ENCODE measurements at places on chromosomes 5 and 9.

GRCh38 chr5:168286386-168286785 lies 5.1 kb upstream of the WWC1 start:
- DNase-seq, result no peak

DNA sequence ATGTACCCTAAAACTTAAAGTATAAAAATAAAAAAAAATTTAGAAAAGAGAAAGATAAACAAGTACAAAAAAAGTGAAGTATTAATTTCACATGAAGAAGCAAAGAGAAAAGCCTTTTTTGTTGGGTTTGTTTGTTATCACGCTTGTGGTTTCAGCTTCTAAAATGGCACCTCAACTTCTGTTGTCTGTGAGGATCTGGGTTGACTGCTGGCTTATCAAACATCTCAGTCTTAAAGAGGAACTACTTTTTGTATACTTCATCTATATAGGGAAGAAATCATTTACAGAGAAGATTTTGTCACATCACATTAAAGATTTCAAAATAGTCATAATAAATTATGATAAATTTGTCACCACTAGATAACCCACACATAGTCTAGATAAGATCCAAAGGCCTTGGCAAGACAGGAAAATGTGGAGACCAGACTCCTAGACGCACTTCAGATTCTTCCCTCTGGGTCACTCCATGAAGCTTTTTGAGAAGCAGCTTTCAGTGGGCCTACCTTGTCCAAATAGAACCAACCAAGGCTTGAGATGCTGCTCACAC lies 8.8 kb upstream of the ADGRV1 start:
- DNase-seq, result no peak

- no peak for DNase-seq
Observed at GRCh38 chr5:157463081-157463480, 3.1 kb downstream of the NIPAL4 start.

- no peak for DNase-seq
Observed at GRCh38 chr5:89106480-89106879, 223.5 kb upstream of the MEF2C start.

- DNase-seq, result no peak
Observed at GRCh38 chr9:15423231-15423985, 732 bp downstream of the SNAPC3 start.

- DNase-seq, result no peak
Observed at GRCh38 chr5:153891394-153891793, 147.3 kb downstream of the FAM114A2 start.

- DNase-seq, result no peak
Observed at GRCh38 chr5:90356622-90357021, 52.9 kb downstream of the CETN3 start.

DNA sequence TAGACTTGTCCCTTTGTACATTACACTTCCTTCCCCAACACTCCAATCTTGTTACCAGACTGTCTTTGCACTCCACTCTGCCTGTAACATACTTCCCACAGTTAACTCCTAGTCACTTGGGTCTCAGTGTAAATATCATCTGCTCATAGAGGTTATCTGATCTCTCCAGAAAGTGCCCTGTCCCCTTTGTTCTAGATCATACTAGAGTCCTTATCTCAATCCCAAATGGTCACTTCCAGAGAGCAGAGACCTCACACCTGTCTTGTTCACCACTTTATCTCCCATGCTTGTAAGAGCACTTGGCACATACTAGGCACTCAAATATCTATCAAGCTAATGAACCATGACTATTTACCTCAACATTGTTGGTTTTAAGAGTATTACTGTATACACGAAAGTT lies 30.4 kb downstream of the SETX start:
- DNase-seq, result no peak

- DNase-seq, result no peak
Observed at GRCh38 chr9:14627513-14627912, 65.7 kb downstream of the ZDHHC21 start.

DNA sequence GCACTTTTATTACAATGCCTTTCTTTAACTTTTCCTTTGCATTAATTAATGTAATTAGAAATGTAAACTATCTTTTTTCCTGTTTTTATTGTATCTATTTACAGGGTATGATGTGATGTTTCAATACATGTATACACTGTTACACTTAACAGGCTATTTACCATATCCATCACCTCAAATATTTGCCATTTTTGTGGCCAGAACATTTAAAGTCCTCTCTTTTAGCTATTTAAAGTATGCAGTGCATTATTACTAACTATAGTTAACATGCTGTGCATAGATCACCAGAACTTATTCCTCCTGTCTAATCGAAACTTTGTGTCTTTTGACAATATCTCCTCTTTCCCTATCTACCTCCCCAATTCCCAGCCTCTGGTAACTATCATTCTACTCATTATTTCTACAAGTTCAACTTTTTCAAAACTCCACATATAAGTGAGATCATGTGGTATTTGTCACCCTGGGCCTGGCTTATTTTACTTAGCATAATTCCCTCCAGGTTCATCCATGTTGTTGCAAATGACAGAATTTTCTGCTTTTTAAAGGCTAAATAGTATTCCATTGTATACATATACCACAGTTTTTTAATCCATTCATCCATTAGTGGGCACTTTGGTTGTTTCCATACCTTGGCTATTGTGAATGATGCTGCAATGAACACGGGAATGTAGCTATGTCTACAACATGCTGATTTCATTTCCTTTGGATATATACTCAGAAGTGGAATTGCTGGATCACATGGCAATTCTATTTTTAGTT lies 32.8 kb downstream of the OR2K2 start:
- DNase-seq, result no peak

DNA sequence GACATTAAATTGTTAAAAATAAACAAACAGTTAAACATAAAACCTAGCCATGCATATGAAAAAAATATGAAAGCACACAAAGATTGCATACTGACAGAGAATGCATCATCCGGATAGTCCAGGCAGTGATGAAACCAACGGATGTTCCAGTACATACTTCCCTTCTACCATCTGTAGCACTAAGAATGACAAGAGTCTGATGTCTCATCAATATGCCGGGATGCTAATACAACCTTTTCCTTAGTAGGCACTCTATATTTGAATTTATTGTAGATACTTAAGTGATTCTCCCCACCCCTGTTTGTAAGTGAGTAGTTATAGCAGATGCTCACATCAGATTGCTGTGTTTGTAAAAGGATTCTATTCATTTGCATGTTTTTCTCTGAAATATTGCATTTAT lies 571.2 kb upstream of the WWC1 start:
- no peak for DNase-seq

DNA sequence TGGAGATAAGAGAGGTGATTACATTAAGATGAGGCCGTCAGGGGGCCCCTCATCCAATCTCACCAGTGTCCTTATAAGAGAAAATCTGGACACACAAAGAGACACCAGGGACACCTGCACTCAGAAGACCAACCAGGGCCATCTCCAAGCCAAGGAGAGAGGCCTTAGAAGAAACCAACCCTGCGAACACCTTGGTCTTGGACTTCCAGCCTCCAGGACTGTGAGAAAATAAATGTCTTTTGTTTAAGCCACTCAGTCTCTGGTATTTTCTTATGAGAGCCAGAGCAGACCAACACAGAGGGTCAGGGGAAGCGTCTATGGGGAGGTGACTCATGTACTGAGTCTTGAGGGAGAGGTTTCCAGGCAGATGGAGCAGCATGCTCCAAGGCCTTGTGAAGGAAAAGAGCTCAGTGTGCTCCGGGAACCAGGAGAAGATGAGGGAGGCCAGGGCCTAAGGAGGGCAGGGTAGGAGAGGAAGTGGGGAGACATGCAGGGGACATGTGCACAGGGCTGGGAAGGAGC lies 5.4 kb downstream of the PHYKPL start:
- DNase-seq, result no peak

GRCh38 chr5:32325062-32325461 lies 12.3 kb upstream of the MTMR12 start:
- DNase-seq, result no peak

DNA sequence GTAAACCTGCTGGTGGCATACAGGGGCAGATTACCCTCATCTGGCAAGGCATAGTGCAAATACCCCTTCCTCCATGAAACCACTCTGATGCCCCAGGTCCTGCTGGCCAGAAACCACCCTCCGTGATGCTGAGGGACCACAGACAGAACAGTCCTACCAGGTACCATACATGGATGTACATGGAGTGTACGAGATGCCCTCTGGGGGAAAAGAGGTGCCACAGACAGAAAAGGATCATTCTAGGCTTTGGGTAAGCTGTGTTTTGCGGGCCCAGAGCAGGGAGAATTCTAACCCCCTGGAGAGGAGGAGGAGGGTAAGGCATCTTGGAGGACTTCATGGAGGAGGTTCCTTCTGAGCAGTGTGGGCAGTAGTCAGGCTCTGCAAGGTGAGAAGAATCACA lies 68.3 kb downstream of the GABBR2 start:
- DNase-seq, result no peak
